Upper lobe of left lung (tissue), 6 donors: ENCODE measurements at places on chromosomes 5 and 9.
A peak's percentile ranks its signal among the peaks of the same experiment; 100 is the strongest.

GRCh38 chr5:163794993-163795392 is 289.6 kb downstream of the MAT2B start:
- DNase-seq, result no peak

GRCh38 chr9:127776195-127776923 is 2.1 kb downstream of the SH2D3C start:
- no peak for DNase-seq

DNA sequence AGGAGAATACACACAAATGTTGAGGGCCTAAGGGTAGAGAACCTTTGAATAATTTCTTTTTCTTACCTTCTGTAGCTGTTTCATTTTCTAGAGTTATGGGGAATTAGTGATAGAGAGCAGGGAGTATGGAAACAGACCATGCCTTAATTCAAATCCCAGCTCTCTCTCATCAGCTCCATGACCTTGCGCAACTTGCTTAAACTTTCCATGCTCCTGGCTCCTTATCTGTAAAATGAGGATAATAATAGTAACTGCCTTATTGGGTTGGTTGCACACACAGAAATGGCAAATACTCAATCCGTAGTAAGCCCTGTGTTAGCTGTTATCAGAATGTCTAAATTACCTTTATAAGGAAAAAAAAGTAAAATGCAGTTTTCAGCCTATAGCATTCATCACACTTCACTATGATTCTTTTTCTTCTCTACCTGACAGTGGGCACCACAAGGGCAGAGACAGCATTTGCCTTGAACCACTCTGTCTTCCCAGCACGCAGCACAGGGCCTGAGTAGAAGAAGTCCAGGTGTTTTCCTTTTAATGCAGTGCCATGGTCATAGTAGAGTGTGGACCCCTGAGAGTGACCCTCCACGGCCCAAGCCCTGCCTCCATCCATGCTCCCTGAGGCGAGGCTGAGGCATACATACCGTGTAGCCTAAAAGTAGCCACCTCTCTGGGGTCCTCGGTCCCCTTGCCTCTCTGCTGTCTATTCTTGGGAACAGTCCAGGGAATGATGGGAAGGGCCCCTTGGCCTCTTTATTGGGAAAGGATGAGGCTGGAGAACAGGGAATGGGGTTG is 17.4 kb downstream of the C5orf15 start:
- no peak for DNase-seq

GRCh38 chr9:35598866-35599590 is 6.0 kb upstream of the TESK1 start:
- DNase-seq, result peak; percentile 61

DNA sequence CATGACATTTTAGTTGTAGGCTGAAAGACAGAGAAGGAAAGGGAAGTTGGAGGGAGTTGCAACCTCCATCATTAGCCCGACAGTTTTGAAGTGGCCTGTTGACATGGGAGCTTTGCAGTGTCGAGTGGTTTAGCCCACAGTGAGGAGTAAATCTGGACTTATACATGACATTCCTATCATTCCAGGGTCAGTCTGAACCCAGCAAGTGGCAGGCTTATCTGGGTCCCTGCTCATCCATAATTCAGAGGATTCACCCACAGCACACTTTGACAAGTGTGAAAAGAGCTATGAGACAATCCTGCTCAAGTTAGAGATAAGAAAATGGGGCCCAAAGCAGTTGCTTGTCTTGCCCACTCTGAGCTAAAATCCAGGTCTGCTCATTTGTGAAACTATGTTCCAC is 8.4 kb upstream of the TNC start:
- DNase-seq, result no peak

DNA sequence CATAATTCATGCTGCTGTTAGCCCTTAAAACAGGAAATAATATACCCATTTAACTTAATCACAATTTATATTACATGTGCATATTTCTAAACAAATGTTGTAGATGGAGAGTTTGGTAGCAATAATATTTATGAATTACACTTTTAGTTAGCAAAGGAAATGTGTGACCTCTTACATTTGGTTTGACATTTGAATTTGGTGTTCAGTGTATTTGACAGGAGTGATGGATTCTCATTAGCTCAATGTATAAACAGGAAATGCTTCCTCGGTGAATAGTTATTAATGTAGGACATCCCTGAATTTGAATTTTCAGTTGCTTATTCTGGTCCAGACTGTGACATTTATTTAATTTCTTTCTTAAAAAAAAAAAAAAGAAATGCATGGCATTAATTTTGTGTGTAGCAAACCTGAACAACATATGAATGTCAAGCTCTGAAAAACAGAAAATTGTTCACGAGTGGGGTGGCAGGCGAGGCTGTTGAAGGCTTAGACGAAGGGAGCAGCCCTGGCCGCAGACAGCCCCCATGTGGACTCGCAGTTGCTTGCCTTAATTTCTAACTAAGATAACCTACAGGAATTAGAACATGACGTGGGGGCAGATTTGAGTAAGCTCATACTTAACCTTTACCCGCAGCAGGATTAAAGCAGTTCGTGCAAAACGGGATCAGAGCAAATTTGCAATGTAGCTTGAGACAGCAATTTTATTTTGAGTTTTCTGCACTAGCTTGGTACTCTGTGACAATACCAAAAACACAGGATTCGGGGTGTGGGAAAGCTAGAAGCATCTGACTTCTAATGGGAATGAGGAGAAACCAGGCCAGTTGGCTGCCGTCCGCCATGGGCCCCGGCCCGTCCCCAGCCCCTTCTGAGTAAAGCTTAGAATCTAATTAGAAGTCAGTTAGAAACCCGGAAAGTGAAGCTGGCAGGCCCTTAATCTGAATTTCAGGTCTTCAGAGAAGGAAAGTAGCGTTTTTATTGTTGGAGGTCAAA is 134.3 kb downstream of the MACROH2A1 start:
- DNase-seq, result no peak

GRCh38 chr9:137266585-137267453 is 10.7 kb upstream of the TOR4A start:
- DNase-seq, result peak; percentile 71

DNA sequence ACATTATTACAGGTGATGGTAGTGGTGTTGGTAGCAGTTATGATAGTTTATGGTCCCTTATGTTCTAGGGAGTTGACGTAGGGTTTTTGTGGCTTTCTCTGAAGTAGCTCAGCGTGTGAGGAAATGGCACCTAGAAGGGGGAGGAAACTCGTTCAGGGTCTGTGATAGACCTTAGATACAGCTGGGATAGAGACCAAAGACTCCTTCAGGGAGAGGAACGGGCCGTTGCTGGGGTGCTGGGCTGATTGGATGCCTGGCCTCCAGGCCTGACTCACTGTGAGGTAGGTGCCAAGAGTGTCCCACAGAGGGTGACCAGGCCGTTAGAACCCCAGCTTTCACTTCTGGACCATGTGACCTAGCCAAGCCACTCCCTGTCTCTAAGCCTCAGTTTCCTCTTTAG is 96.6 kb downstream of the DAB2IP start:
- no peak for DNase-seq

DNA sequence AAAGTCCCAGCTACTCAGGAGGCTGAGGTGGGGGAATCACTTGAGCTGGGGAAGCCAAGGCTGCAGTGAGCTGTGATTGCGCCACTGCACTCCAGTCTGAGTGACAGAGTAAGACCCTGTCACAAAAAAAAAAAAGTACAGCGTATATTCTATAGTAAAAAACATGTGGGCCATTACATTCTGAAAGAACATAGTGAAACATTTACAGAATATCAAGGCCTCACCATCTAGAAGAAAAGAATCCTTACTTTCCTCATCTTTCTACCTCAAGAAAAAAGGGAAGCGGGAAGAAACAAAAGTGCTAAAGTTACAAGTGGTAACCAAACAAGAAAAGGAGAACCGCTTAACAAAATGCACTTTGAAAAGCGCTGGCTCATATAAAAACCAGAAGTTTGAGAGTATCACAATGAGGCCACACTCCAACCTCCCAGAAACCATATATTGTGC is 5.7 kb upstream of the SYK start:
- DNase-seq, result peak; percentile 66

GRCh38 chr5:157366741-157367674 is 93.0 kb upstream of the NIPAL4 start:
- no peak for DNase-seq

DNA sequence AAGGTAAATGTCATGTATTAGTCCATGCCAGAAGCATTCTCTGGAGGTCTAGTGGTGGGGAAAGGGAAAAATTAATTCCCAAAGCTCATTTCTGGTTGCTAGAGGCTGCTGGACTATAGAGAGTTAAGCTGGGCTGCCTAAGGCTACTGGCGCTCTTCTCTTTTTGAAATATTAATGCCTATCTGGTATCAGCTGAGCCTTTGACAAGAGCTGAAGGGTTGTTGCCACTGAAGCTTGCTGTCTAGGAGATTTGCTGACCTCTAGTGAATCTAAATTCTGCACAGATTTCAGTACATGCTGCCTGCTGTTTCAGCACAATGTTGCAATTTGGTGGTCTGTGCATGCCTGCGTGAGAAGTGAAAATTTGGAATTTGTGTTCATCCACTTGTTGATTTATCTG is 29.1 kb upstream of the PLCXD3 start:
- no peak for DNase-seq

DNA sequence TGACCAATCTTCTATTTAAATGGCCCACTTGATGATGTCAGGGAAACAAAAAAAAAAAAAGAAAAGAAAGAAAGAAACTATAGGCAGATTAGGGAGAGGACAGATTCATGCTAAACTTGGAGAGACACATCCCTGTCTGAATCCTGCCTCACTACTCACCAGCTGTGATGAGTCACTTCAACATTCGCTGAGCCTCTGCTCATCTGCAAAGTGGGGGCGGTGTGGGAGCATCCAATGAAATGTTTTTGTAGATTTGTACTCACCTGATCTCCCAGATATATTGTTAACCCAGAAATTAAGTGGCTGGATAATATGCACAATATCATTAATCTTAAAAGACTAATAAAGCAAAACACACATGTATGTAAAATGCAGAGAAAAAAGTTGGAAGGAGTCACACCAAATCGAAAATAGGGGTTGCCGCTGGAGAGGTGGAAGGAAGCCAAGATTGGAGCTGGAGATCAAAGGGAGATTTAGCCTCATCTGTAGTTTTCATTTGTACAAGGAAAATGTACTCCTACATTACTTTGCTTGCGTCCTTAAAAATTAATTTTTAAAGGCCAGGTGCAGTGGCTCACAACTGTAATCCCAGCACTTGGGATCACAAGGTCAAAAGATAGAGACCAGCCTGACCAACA is 17.0 kb upstream of the ERGIC1 start:
- no peak for DNase-seq
